ENCODE measurements at places on chromosomes 7 and 10.

DNA sequence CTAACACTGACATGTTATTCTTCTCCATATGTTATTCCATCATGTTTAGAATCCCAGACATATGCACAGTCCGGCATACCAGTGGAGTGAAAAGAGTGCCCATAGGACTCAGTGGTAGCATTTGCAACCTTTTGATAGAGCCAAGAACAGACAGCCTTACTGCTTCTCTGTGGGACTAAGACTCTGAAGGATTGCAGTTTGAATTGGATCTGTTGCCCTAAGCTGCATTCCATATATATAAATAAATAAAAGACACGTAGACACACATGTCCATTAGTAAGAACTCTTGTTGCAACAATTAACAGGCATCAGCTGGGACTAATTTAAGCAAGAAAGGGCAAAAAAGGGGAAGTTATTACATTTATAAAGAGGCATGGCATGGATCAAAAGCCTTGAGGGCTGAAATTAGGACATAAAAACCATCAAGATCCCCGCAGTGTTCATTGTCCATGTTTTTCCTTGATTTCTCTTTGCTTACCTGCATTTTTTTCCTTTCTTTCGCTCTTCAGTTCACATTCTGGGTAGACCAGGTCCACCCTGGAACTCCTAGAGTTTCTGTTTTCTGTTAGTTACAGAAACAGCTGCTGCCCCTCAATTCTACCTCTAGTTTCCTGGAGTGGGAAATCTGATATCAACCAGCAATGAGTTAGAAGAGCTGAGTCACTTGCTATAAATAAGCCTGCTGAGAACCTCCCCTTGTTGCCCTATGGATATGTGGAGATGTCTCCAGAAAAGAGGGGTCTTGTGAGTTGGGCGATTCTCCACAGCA lies 132.4 kb downstream of the SORCS1 start:
- DNase-seq = no peak

GRCh38 chr10:77223526-77224460 lies 413.8 kb downstream of the KCNMA1 start:
- DNase-seq = no peak

GRCh38 chr7:97064972-97065587 lies 40.4 kb upstream of the DLX5 start:
- DNase-seq = peak; percentile 9

DNA sequence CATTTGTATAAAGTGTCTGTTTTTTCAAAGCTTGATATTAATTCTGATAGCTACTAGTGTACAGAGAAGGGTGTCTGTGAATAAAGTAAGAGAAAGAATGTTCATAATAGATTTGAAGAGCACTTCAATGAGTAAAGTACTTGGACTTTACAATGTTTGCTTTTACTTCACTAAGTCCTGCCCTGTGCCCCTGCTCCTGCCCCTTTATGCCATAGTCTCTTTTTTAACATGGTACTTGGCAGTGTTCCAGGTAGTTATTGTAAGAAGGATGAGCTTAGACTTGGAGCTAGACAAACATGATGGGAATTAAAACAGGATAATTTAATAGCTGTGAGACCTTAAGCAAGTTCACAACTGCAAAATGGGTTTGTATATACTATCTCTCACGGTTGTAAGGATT lies 41.0 kb downstream of the ZEB1 start:
- DNase-seq = no peak

GRCh38 chr10:114010316-114010715 lies 33.4 kb upstream of the ADRB1 start:
- DNase-seq = no peak

- no peak for DNase-seq
Observed at GRCh38 chr10:124668517-124669051, 75.6 kb downstream of the FAM53B start.

GRCh38 chr7:37181550-37181932 lies 267.1 kb downstream of the ELMO1 start:
- no peak for DNase-seq

DNA sequence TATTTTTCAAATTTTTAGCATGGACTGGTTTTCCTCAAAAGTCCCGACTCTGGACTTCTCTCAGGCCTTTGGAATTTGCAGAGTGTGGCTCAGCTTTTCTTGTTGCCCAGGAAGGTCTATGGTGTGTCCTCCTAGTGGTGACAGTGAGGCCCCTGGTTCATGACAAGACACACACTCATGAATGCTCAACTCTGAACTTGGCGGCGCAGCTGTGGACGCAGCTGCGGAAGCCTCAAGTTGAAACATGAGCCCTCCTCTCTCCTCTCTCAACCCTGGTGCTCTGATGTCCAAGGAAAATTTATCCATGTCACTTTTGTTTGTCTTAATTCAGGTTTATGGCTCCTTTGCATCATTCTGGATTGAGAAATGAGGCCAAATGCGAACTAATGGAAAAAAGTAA lies 183.9 kb downstream of the HECW1 start:
- DNase-seq = no peak

GRCh38 chr7:84792231-84792893 lies 394.5 kb downstream of the SEMA3D start:
- DNase-seq = no peak

DNA sequence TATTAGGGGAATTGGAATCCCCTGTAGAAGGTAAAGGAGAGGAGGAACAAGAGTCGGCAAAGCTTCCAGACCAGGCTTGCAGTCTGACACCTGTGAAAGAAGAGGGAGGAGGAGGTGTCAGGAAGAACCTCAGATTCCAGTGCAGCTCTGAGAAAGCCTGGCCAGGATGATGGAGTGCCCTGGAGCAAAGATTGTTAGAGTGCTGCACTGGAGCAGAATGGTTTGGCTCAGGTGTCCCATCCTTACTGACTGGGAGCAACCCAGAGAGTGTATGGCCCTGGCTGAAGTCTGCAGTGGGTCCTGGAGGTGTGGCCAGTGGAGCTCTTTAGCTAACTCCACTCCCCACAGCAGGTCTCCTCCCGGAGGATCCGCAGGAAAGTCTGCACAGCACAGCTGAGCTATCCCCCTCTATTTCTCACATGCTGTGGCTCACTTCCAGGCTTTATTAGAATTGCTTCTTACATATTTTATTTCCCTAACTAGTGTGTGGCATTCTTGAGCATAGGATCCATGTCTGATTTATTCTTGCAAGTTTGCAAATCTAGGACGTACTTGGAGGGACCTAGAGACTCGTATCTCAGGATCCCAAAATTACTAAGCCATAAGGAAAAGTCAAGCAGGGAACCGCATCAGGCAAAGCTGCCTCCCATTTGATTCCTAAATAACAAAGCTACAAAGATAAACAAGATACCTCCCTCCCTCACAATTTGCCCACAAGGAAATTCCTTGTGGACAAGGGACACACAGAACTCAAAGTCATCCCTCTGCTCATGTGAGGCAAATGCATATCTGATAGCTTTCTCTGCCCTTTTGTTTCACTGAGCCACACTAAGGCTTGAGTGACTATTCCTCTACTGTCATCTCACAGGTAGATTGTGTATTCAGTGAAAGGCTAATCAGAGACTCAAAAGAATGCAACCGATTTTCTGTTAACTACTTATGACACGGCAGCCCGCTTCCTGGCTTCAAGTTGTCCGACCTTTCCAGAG lies 58.8 kb downstream of the VIM start:
- DNase-seq = no peak

DNA sequence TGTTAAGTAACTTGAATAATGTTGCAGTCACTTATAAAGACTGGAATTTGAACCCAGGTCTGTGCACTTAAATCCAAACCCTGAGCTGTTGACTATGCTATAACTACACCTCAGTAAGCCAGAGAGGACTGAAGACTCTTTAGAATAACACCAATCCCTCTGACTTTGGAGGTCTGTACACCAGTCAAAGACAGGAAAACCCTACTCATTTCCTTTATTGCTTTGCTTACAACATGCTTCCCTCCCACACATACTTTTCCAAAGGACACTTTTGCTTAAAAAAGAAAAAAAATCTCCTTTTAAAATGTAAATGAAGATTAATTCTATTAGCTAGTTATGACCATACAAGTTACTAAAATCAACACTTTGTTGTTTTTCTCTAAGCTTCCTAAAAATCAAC lies 184.7 kb upstream of the KCTD7 start:
- DNase-seq = peak; percentile 20

DNA sequence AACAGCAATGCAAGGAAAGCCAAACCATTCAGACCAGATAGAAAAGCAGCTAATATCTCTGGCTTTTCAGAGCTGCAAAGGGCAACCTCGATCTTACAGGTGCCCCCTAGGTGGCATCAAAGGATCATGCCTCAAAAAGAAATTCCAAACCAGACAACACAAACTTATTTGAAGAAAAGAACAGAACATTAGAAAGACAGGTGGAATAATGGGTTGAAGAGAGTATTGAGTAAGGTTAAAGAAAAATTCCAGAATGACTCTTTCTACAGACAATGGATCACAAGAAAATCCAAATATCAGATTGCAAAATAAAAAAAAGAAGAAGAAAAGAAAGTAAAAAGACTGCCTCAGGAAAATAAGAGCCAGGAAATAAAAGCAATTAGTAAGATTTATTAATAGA lies 213.7 kb downstream of the ELMO1 start:
- no peak for DNase-seq

GRCh38 chr10:13848520-13849445 lies 262.0 kb downstream of the PRPF18 start:
- no peak for DNase-seq

DNA sequence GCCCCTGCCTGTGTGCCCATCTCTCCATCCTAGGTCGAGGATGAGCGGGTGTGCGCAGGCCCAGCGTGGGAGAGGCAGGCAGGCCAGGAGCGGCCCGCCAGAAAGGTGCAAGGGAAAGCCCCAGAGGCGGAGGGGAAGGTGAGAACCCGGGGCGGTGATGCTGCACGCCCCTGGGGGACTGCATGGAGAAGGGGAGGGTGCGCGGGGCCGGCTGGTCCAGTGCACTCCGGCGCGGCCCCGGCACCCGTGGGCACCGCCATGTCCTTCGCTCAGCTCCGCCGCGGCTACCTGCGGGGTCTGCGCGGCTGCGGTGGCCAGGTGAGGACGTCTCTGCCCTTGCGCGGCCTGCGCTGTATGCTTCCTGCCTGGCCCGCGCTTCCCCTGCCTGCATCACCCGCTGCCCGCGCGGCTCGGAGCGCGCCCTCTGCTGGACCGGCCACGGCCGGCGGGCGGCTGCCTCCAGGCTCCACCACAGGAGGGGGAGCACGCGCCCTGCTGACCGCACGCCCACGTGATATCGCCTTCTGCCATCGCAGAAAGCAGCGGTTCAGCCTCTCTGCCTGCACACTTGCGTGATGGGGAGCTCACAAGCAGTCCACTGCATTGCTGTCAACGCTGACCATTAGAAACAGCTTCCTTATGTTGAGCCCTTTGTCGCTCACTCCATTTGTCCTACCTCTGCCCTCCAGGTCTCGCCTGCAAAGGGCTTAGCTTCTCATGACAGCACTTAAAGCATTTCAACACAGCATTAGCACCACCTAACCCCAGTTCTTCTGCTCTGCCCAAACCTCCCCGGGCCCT lies 73.9 kb downstream of the CXCL12 start:
- no peak for DNase-seq

- no peak for DNase-seq
Observed at GRCh38 chr7:98555403-98555802, 61.7 kb upstream of the NPTX2 start.

- no peak for DNase-seq
Observed at GRCh38 chr7:50068026-50068425, 25.0 kb downstream of the ZPBP start.

DNA sequence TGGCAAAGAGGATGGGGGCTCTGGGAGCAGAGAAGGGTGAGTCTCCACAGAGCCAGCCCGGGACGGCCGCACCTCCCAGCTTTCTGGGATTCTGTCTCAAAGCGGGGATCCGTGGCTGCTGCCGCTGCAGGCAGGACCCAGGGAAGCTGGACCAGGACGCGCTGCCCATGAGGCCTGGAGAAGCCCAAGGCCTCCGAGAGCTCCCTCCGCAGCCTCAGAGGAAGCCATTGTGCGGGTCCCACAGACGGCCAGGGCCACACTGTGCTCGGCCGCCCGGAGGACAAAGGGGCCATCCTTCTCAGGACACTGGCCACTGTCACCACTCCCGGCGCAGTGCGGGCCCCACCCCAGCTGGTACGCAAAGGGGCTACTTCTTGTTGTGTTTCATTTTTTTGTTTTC lies 79.3 kb upstream of the PDGFA start:
- DNase-seq = no peak

GRCh38 chr7:157020514-157021070 lies 10.1 kb upstream of the MNX1 start:
- no peak for DNase-seq

GRCh38 chr10:67772894-67773511 lies 65.0 kb downstream of the DNAJC12 start:
- peak; percentile 39 for DNase-seq

DNA sequence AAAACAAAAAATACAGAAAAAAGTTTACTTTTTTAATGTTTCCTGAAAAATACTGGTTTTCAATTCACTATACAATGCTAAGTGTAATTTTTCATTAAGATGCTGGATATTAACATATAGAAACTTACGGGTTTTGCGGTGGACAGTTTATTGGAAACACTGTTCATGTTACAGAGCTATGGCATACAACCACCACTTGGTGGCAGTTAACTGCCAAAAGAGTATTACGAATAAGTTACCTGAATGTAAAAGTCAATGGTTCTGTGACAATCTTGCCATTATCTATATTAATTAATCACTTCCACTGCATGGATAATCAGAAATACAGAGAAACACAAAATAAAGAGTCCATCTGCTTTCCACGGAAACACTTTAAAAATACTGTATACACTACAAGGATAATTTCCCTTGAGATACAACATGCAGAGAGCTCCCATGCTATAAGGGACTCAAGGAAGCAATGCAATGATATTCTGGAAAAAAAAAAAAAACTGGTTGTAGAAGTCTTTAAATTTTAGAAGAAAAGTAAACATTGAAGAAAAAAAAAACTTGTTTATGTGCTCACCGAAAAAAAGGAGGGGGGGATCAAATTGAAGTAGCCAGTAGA lies 97.0 kb downstream of the TPK1 start:
- DNase-seq = no peak

DNA sequence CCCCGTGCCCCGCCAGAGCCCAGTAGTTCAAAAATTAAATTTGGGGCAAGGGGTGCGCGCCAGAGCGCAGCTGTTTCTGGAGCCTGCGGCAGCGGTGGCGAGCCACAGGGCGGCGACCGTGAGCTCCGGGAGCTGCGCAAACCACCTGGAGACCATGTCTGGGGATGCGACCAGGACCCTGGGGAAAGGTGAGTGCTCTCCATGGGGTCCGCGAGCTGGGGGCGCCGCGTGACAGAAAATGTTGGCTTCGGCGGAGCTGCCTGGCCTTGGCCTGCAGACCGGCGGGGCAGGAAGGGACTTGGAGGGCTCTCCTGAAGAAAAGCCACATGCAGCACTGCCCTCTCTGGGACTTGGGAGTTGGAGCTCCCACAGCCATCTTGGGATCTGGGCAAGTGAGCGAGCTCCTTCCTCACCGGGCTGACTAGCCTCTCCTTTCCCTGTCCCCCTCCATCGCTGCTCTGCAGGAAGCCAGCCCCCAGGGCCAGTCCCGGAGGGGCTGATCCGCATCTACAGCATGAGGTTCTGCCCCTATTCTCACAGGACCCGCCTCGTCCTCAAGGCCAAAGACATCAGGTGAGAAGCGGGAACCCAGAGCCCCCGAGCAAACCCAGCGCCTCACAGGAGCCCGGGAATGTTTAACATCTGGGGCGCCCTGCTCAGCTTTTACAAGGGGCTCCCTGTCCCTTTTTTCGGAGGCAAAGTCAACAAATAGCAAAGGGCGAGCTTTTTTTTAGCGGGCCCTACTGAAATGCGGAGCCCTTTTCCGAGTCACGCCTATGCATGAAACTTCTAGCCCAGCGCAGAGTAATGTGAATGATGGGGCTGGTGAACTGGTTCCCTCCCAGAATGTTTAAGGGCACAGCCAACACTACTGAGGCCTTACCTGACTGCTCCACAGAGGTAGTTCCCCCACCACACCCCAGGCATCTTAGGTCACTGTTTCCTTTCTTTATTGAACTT lies 6.1 kb downstream of the GSTO2 start:
- DNase-seq = no peak
